ELF-1 (cell line): ENCODE measurements at places on chromosomes 4 and X.

GRCh38 chr4:105624530-105624929 lies 72.1 kb downstream of the ARHGEF38 start:
- no peak for DNase-seq

GRCh38 chr4:133891011-133891410 lies 310.6 kb downstream of the PABPC4L start:
- no peak for DNase-seq

- peak; percentile 87 for DNase-seq
Measured at GRCh38 chr4:137531986-137532868, at the start of gene PCDH18. Gene PCDH18, minus strand, starts transcription at chr4:137532494. Its CDS starts 406 bp downstream, at chr4:137532088.

DNA sequence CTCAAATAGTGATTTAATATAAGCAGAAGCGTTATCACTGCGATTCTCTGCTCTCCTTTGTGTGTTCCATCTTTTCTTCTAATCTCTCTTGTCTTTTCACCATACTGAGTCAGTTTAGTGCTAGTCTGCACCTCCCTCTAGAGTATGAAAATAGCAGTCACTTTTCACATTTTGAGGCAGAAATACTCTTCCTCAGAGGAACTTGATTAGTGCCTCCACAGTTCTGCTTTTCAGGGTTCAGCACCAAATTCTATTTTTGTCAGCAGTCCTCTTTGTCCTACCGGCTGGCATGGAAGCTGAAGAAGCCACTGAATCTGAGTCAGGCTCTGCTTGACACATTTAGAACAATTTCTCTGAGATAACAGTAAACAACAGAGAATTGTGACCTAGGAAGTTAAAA lies 49.7 kb upstream of the ANKRD17 start:
- no peak for DNase-seq

DNA sequence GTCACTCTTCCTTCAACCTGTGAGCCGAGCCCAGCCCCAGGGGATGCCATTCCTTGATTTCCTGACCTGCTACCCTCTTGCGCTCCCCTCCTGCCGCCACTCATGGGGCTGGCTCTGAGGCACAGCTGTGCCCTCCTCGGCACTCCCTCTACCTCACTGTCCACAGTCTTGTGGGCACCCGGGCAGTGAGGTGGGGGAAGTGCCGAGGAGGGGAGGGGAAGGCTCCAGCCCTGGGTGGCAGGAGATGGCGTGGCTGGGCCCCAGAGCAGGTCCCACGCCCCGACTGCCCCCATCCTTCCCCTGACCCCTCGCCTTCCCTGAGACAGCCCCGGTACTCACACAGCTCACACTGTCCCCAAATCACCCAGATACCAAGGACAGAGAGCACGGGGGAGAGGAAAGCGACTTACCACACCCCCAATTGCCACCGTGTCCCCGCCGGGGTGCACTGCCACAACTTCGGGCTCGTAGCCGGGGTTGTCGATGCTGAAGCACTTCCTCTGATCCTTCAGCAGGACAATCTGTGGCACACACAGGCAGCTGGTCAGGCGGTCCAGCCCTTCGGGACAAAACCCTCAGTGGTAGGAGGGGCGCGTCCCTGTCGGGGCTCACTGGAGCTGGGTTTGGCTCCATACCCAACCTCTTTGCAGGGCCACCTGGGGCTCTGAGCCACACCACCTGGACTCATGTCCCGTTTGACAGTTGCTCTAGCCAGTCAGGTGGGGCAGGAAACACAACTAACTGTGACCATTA lies 37.9 kb downstream of the WDR1 start:
- no peak for DNase-seq

GRCh38 chr4:185167234-185167633 lies 24.2 kb downstream of the SLC25A4 start:
- no peak for DNase-seq

DNA sequence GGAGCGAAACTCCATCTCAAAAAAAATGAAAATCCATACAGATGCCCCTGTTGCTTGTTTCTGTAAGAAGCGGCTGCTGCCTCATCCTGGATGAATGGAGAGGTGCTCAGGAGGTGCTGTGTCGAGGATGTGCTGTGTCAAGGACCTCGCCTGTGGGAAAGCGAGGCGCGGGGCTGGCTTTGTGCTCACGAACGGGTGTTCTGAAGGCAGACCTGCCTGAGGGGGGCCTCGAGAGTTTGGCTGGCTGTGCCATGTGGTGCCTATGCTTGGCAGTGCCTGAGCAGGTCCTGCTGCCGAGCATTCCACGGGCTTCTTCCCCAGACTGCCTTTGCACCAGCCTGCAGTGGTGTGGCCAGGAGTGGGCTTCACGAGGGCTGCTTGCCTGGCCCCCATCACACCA lies 61.5 kb downstream of the NSD2 start:
- no peak for DNase-seq

GRCh38 chr4:6425336-6425735 lies 47.1 kb downstream of the PPP2R2C start:
- DNase-seq = no peak

DNA sequence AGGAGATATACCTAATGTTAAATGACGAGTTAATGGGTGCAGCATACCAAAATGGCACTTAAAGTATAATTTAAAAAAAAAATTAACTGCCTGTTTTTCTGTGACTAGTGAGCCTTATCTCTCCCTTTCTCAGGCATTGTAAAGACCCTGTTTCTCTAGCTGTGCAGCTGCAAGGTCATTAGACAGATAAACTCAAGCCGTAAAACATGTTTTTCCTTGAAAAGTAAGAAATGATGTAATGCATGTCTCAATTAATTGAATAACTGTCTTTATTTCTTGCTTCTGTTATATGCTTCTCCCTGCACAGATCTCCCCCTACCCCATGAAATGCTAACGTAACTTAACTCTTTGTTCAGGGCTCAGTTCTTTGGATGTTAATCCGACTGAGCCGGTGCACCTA lies 10.5 kb downstream of the TBC1D19 start:
- DNase-seq = no peak

DNA sequence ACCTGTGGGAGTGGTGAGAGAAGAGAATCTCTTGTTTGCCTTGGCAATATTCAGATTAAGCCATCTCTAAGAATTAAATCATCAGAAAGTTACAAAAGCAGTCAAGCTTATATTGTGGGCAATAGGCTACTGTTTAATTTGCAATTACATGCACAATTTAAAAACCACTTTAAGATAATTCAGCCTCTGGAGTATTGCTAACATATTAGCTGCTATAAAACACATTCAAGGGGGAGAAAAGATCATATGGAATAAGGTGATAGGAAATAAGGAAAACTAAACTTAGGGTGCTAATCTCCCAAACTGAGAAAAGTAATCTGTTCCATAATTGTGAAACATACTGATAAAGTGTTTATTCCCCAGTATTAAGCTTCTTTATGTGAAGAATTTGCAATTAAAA lies 103.9 kb downstream of the ARAP2 start:
- no peak for DNase-seq

DNA sequence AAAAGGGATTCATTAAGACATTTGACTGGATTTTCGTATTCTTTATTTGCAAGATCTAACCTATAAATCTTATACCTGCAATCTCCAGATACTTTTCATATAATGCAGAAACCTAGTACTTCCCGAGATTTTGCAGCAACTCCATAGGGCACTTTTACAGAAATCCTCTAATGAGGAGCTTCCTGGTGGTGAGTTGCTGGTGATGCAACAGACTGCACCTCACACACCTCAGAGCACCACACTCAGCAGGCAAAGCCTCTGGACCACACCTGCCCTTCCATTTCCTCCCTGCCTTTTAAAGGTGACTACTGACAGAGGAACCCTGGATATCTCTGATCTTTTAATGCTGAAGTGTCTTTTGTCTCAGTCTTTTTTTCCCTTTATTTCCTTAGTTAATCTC lies 289.4 kb downstream of the TRAM1L1 start:
- DNase-seq = peak; percentile 5

DNA sequence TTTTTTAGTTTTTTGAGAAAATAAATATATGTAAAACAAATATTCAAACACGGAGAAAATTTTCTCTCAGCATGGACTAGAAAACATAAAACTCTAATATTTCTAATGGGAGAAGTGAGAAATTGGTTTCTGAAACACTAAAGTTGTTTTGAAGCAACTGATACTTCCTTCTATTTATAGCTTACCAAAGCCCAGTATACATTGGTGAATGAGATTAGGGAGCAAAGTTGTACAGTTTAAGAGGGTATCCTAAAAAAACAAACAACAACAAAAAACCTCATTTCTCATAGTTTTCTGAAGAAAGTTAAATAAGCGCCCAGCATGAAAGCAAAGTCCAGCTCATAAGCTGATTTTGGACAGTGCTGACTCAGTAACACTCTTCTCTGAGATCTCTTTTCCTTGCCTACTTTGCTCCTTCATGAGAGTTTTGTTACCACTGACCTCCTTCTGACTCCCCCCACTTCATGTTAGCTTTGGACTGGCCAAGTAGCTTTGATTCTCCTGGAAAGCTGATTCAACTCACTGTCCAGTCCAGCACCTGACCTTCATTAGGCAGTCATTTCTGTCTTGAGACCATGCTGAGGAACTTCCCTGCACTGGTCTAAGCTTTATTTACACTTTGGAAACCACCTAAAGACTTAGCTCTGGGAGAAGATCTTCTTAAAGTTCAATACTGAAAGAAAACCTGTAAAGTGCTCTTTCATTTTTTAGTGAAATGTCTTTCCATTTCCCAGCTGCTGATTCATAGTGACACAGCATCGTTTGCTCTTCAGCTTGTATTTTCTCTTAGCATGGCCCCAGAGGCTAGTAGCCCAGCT lies 21.8 kb upstream of the P2RY10 start:
- DNase-seq = no peak

GRCh38 chr4:47486231-47486673 lies 1.2 kb downstream of the ATP10D start:
- no peak for DNase-seq

- no peak for DNase-seq
Measured at GRCh38 chr4:86788826-86789225, 60.4 kb downstream of the SLC10A6 start.

DNA sequence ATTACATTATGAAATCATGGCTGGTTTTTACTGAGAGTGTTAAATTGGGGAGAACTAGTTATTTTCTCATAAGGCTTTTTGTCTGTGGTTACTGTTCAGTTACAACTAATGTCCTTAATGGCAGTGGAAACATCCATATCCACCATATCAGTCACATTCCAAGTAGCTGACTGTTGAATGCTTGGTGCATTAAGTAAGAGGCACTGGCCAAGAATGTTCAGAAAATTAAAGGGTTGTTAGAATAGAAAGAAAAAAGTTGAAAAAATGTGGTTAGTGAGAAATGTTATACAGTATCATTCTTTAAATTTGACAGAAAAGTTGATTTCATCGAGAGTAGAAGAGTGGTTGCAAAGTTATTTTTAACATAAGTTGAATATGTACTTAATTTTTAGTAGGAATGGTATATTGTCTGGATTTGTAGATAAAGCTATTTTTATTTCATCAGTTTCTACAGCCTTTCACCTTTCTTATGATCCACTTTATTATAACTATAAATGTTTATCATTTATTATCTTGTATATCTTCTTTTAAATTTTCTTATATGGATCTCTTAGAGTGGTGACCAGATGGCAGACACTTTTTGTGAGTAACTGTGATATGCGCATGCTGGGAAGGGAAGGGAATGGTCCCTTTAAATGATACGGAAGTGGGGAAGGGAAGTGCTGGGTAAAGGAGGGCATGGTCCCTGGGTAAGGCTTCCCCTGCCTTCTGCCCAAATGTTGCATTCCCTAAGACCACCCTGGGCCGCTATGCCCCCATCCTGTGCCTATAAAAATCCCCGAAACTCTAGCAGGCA lies 2407.1 kb downstream of the ARAP2 start:
- DNase-seq = no peak

DNA sequence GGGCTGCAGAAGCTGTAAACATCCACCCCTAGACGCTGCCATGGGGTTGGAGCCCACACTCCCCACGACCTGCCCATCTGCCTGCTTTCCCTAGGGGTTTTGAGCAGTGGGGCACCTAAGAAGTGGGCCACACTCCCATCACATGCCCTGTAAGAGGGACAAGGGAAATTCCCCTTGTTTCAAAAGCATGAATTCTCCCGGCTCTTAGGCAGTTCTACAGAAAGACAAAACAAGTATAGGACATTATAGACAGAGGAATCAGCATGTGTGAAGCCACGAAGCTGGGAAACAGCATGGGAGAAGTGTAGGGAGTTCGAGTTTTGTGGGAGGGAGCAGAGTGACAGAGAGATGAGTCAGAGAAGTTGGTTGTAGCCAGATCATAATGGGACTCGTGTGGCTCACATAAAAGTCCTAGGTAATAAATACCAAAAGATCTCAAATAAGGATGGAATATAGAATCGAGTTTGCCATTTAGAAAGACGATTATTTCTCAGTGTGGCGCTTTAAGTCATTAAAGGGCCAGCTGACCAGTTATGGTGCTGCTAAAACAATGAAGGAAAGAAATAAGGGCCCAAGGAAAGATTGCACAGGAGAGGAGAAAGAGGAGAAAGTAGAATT lies 23.9 kb downstream of the APOO start:
- DNase-seq = peak; percentile 37

DNA sequence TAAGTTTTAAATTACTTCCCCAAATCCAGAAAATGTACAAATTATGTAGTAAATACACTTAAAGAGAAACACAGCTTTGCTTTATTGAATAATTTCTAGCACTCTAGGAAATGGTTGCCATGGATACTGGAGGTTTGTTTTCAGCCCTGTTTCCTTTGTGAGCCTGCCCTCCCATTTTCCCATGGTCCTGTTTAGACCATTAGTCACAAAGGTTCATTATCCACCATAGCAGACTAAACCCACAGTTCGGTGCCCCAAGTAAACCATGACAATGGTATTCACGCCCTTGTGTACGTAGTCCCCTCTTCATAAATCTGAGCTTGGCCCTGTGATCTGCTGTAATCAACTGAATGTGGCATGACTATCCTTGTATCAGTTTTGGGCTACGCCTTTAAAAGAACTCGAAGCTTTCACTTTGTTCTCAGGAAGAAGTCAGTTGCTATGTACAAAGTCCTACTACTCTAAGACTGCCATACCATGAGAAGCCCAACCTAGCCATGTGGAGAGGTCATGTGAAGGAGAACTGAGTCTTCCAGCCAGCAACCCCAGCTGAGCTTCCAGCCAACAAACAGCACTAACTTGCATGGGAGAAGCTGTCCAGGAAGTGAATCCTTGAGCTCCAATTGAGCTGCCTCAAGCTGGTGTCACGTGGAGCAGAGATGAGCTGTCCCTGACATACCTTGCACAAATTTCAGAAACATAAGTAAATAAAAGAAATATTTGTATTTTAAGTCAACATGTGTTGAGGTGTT lies 300.4 kb downstream of the LDB2 start:
- no peak for DNase-seq

- DNase-seq = peak; percentile 67
Measured at GRCh38 chrX:15909605-15910004, 55.0 kb upstream of the AP1S2 start.

GRCh38 chr4:168674077-168674747 lies 177.4 kb downstream of the PALLD start:
- DNase-seq = peak; percentile 89
